ENCODE measurements at places on chromosomes 7 and 10.

DNA sequence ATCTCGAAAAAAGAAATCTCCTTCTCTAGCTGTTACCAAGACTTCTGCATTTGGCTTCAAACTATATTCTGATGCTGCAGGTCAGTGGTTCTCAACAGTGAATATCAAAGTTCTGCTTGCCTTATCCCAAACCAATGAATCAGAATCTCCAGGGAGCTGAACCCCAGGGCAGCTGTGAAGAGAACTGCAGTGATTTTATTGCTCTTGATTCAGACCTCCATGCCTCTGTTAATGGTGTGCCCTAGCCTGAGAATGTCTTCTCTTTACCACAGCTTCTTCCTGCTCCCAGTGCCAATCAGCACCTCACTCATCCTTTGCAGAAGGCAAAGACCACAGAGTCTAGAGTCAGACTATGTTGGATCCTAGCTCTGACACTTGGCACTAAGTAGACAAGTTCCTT is 46.2 kb upstream of the MRLN start:
- no peak for DNase-seq

DNA sequence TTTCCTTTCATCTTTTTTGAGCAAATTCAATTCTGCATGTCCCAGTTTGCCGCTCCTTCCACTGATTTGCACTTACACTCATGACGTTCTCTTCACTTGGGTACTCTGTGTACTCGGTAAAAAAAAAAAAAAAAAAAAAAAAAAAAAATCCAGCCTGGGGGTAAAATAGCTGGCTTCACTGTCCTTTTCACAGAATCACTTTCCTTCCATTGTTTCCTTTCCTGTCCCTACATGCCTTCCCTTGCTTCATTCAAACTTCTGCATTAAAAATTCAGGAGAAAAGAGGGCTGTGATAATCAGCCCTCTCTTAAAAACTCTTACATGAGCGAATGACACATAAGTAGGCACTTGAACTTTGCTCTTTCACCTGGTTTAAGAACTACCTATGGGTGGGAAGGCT is 8.7 kb downstream of the ANKRD1 start:
- no peak for DNase-seq

- no peak for DNase-seq
Measured at GRCh38 chr7:143131781-143132180, at the start of gene PIP. PIP (plus strand) TSS chr7:143132077; CDS start chr7:143132117, 40 bp downstream.

GRCh38 chr7:47493976-47494911 is 87.7 kb downstream of the TNS3 start:
- no peak for DNase-seq

- DNase-seq = no peak
Measured at GRCh38 chr10:33329178-33329577, 5.3 kb downstream of the NRP1 start.

- no peak for DNase-seq
Measured at GRCh38 chr10:60348982-60349381, 40.7 kb downstream of the ANK3 start.

GRCh38 chr10:100802196-100802595 is 56.8 kb downstream of the PAX2 start:
- no peak for DNase-seq

DNA sequence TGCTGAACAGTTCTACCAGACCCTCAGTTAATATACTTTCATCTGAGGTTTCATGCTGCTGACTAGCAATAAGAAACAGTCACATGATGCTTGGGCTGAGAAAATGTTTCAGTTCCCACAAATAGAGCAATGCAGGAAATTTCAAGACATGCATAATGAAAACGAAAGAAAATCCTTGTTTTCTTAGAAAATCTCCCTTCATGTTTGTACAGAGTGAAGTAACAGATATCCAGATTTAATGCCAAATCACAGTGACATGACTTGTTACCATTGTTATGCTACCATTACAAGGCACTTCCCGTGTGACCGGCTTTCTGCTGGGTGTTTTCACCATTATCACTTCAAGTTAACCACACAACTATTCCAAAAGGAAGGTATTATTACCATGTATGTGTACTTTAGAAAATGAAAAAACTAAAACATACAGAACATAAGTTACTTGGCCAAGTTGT is 121.7 kb downstream of the DOCK4 start:
- no peak for DNase-seq

GRCh38 chr10:78471326-78471722 is 437.7 kb downstream of the RPS24 start:
- DNase-seq = no peak

DNA sequence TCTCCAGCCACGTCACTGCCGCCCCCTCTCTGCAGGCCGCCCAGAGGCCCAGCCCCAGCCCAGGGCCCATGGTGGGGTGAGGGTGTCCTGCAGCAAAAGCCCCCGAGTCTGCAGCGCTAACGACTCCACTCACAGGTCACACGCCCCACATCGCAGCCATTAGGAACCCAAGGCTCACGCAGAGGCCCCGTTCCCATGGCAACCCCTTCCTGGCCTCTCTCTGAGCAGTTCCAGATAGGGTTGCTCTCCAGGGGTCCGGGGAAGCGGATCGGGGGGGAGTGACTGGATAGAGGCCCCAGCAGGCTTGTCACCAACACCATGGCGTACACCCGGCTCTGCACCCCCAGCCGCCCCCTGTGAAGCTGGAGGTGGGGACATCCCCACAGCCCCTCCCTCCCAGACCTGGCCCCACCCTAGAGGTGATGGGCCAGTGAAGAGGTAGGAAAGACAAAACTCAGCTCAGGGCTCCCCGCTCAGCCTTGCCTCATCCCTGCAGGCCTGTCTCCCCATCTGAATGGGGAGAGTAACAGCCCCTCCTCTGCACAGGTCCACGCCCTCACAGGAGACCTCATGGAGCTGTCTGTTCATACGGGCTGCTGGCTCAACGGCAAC is 41.2 kb downstream of the TNRC18 start:
- no peak for DNase-seq

DNA sequence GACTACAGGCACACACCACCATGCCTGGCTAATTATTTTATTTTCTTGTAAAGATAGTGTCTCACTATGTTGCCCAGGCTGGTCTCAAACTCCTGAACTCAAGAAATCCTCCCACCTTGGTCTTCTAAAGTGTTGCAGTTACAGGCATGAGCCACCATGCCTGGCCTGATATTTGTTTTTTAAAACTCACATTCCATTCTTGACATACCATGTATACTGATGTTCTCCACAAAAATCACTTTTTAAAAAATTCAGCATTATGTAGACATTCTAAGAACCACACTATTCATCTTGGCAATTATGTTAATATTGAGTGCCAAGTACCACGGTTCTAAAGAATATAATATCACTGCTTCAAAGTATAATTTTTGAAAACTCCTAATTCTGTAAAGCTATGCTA is 43.5 kb downstream of the IDE start:
- no peak for DNase-seq

DNA sequence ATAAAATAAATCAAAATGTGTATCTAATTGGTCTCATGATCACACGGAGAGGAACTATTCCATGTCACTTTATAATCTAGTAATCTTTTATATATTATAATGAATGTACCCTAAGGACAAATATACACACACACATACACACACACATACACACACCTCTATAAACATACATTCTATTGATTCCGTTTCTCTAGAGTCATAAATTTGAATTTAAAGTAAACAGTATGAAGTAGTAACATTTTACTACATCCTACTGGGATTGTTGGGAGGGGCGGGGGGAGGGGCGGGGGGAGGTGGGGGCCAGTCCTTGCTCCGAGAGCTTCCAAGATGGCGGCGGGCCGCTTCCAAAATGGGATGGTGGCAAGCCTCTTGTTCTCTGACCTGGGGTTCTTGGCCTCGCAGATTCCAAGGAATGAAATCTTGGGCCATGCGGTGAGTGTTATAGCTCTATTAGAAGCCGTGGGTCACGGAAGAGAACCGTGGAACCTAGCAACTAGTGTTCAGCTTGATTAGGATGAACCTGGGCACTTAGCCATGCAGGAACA is 143.2 kb downstream of the REEP3 start:
- no peak for DNase-seq

DNA sequence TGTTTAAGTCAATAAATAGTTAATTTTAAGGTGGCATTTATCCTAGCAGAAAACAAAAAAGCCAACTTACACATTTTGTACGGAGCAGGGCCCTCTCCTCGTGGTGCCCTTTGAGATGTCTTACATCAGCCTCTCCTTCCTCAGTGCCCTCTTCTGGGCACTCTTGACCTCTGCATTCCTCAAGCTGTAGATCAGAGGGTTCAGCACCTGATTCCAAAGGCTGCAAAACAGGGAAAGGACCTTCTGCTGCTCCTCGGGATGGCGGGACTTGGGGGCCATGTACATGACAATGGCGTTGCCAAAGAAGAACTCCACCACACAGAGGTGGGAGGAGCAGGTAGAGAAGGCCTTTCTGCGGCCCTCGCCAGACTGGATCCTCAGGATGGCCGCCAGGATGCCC is 4.6 kb upstream of the OR2A14 start:
- no peak for DNase-seq

DNA sequence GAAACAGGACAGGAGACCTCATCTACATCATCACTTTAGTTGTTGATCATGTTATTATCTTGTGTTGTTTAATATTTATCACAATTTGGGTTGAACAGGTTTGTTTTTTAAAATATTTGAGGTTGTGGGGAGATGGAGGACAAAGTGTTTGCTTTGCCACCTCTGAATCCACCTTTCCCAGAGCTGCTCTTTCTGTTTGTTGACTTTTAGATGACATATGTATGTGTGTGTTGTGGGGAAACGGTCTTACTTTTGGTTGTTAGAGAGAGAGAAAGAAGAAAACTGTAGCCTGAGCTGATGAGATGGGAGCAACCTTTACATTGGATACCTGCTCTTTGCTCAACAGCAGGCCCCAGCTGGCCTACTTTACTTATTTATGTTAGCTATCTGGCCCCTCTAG is 19.0 kb upstream of the SLC16A12 start:
- no peak for DNase-seq

DNA sequence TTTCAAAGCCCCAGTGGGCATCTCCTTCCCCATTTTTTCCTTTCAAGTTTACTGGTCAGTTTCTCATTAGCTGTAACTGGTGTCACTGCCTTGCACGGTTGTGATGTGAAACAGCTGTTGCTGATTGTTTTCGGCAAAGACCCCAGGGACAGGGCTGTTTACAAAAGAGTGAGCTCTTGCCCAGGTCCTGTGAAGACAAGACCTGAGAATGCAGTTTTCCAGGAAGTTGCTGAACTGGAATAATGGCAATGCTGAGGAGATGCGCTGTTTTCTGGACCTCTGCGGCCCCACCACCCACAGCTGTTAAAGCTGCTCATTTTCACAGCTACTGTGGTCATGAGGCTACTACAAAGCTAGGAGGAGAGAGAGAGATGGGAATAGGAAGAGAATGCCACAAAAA is 116.6 kb upstream of the RSU1 start:
- no peak for DNase-seq

DNA sequence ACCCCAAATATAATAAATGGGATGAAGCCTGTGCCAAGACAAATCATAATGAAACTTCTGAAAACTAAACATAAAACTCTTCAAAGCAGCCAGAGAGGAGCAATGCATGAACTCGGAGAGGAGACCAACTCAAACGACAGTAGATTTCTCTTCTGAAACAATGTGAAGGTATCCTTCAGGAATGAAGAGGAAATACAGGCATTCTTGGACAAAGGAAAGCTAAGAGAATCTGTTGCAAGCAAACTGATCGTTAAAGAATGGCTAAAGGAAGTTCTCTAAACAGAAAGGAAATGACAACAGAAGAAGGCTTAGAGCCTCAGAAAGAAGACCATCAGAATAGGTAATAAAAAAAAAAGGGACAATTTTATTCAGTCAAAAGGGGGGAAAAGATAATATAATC is 6.6 kb downstream of the GNA12 start:
- no peak for DNase-seq

DNA sequence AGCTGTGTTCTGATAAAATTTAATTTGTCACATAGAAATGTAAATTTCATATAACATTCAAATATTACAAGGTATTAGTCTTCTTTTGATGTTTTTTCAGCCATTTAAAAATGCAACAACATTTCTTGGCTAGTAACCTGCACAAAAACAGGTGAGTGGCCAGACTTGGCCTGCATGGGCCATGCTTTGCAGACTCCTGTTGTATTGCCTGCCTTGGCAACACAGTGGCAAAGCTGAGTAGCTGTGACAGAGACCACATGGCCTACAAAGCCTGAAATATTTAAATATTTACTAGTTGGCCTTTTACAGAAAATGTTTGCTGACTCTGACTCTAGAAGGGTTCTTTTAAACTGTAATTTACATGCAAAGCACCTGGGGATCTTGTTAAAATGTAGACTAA is 13.5 kb upstream of the TBX20 start:
- no peak for DNase-seq

- DNase-seq = no peak
Measured at GRCh38 chr7:131843898-131844331, 287.5 kb upstream of the PODXL start.

DNA sequence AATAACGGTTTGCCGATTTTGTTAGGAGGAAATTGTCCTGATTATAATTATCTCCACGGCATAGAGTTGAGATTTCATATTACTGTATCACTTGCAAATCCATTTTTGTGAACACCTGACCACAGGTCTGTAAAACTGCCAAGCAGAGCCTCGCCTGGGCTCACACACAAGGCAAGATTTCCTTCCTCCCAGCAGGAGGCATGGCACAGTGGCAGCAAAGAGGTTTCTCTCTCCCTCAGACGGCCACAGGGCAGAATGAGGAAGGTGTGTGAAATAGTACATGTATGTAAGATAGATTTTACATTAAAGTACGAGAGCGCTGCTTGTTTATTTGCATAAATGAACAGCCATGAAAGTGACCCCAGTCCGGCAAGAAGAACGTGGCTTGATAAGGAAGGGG is 130.1 kb downstream of the CELF2 start:
- peak; percentile 56 for DNase-seq

- DNase-seq = no peak
Measured at GRCh38 chr10:12349629-12350166, 351 bp downstream of the CAMK1D start.

DNA sequence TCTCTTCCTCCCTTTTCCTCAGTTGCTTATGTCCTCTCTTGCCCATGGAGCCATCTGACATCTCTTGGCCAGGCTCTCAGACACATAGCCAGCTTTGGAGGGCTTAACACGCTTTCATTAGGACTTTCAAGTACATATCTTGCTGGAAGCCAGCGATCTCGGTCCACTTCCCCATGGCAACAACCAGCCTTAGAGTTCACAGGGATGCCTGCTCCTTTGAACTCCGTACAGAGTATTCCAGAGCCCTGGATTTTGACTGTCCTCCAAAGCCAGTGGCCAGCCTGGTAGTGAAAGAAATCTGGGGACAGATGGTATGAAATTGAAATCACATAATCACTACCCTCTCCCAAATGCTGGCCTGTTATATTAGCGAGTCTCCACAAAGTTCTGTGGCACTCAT is 370.5 kb upstream of the NPVF start:
- DNase-seq = no peak

DNA sequence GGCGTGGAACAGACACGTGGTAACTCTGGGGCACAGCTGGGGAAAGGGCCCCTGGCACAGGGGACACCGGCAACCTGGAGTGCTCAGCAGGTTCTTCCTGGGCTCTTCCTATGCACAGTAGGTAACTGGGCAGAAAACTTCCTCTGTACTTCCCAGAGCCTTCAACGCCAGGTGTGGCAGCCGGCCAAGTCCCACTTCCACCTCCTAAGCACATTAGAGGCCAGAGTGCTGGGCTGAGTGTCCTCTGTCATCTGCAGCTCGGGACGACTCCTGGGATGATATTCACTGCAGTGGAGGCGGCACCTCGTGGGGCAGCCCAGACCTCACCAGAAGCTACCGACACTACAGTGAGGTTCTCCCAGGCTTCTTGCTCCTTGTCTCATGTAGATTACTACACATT is 114.5 kb downstream of the LARP4B start:
- DNase-seq = no peak

- DNase-seq = no peak
Measured at GRCh38 chr7:111172564-111173257, 81.8 kb downstream of the LRRN3 start.

Data from CD4-positive, alpha-beta T cell treated with Interleukin-6 for 4 hours (primary cell).